ENCODE measurements at places on chromosomes 4 and X.

DNA sequence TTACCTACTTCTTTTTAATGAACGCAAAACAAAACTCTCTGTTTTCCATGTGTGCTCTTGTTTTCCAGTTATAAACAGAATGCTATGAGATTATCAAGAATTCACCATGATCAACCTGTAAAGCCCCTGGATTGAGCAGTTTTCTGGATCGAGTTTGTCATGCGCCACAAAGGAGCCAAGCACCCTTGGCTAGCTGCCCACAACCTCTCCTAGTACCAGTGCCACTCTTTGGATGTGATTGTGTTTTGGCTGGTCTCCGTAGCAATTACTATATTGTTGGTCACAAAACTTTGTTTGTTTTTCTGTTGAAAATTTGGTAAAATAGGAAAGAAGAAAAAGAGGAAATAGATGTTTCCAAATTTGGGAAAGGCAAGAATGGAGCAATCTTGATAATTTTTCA is 51.1 kb downstream of the UGT2B7 start:
- DNase-seq, result no peak

- no peak for DNase-seq
Measured at GRCh38 chrX:132716006-132716405, 227.2 kb upstream of the MBNL3 start.

GRCh38 chrX:40953369-40953768 is 131.9 kb upstream of the USP9X start:
- DNase-seq, result no peak

- peak; percentile 98 for DNase-seq
Measured at GRCh38 chr4:53321151-53321983, 44.5 kb downstream of the SCFD2 start.

GRCh38 chr4:77618383-77619241 is 13.0 kb downstream of the CXCL13 start:
- peak; percentile 62 for DNase-seq

GRCh38 chr4:183989461-183989860 is 84.4 kb downstream of the STOX2 start:
- DNase-seq, result peak; percentile 83

DNA sequence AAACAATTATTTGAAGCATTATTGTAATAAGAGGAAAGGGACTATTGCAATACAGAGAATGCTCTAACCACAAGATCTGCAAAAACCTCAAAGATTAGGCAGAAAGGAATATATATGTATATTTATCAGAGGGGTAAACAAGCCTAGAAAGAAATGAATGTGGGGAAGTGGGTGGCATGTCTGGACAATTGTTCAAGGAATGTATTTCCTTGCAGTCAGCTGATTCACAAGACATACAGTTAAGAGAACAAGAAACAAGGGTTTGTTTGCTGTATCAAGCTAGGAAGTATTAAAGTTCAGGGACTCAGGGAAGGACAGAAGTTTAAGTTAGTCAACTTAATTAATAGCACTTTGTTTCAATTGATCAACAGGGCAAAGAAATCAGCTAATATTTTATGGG is 514.7 kb downstream of the CENPC start:
- DNase-seq, result no peak

GRCh38 chr4:138438608-138439007 is 196.5 kb upstream of the SLC7A11 start:
- DNase-seq, result no peak

DNA sequence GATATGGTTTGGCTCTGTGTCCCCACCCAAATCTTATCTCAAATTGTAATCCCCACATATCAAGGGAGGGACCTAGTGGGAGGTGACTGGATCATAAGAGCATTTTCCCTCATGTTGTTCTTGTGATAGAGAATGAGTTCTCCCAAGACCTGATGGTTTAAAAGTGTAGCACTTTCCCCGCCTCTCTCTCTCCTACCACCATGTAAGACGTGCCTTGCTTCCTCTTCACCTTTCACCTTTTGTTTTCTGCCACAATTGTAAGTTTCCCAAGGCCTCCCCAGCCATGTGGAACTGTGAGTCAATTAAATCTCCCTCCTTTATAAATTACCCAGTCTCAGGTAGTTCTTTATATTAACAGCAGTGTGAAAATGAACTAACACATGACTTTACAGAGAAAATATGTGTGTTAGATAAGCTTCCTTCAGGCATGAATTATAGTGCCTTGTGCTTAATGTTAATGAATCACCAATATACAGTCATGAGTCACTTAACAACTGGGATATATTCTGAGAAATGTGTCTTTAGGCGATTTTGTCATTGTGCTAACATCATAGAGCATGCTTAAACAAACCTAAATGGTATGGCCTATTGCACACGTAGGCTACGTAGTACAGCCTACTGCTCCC is 37.9 kb downstream of the PDGFC start:
- peak; percentile 94 for DNase-seq

DNA sequence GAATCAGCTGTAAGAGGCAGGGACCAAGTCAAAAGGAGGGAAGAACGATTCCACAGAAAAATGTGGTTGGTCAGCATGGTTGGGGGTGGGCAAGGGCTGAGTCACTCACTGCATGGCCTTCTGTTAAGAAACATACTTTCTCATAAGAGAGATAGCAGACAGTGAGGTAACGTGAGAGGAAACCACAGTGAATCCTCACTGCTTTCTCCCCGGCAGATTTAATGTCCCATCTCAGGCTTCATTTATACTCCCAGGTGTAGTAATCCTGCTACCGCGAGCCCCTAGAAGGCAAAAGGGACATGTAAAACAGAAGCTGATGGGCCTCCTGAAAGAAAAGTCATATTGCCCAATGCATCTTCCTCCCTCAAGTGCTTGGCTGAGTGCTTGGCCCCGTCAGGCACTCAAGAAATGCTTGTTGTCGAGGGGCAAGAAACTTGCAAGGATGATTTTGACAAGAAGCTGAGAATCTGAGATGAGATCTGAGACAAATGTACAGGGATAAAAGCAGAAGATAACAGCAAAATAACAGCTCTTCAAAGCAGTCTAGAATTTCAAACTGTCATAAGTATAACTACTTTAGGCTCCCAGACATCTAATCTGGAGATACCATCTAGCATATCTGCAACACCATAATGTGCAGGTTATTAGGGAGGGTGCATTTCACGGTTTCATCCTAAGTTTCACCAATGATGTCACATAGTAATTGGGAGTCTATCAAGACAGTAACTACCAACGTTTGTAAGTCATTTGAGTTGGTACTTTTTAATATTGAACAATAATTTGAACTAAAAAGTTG is 40.2 kb downstream of the SH3KBP1 start:
- peak; percentile 85 for DNase-seq

GRCh38 chrX:132692066-132692465 is 203.2 kb upstream of the MBNL3 start:
- DNase-seq, result no peak

DNA sequence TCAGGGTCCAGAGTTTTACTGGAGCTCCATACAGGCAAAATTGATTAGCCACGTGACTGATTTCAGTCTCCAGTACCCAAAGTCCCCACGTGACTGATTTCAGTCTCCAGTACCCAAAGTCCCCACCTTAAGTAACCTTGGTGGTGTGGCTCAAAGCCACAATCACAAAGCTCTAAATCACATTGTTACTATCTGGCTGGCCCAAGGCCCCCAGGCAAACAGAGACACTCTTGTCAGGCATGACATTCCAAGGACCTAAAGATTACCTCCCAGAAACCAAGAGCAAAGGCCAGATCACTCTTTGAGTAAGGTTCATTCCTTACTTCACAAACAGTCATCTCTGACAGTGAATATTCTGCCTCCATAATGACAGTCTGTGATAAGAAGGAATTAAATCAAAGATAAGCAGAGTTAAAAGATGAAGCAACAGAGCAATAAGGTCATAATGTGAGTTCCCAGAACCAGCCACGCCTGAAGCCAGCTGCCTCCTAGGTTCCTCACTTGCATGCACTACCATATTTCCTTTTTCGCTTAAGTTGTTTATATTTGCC is 78.5 kb downstream of the ANXA3 start:
- no peak for DNase-seq

- DNase-seq, result no peak
Measured at GRCh38 chrX:153379971-153380581, 21.1 kb downstream of the PNMA6E start.

DNA sequence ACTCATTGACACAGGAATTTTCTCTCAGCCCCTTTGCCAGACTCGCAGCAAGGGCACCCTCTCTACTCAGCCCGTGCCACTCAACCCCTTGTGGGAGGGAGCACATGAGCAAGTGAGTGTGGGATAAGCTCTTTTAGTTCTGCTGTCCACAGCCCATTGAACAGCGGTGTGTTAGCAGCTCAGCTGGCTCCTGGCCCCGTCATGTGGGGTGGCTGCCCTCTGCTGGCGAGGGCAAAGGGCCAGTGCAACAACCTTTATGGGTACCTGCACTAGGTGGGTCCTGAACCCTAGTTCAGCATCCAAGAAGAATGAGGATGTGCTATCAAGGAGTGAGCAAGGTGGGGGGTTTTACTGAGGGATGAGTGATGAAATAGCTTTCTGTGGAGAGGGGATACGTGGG is 85.0 kb upstream of the ZNF81 start:
- DNase-seq, result peak; percentile 1

DNA sequence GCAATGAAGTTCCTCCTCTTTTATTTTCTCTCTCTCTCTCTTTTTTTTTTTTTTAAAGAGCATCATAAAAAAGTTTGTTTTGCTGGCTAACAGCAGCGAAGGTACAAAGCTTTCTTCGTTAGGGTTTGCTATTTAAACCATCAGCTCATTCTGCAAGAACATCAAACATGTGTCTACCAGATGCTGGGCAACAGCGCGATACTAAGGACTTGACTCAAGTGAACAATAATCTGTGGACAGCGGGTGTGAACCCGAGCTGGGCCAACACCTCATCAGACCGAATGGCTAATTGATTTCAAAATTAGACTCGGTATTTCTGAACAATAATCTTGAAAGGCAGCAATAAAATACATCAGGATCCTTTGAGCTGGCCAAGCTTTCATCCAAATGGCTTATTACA is 246.4 kb downstream of the FBXO8 start:
- peak; percentile 26 for DNase-seq

- DNase-seq, result peak; percentile 4
Measured at GRCh38 chr4:117385526-117385925, 300.1 kb upstream of the TRAM1L1 start.

DNA sequence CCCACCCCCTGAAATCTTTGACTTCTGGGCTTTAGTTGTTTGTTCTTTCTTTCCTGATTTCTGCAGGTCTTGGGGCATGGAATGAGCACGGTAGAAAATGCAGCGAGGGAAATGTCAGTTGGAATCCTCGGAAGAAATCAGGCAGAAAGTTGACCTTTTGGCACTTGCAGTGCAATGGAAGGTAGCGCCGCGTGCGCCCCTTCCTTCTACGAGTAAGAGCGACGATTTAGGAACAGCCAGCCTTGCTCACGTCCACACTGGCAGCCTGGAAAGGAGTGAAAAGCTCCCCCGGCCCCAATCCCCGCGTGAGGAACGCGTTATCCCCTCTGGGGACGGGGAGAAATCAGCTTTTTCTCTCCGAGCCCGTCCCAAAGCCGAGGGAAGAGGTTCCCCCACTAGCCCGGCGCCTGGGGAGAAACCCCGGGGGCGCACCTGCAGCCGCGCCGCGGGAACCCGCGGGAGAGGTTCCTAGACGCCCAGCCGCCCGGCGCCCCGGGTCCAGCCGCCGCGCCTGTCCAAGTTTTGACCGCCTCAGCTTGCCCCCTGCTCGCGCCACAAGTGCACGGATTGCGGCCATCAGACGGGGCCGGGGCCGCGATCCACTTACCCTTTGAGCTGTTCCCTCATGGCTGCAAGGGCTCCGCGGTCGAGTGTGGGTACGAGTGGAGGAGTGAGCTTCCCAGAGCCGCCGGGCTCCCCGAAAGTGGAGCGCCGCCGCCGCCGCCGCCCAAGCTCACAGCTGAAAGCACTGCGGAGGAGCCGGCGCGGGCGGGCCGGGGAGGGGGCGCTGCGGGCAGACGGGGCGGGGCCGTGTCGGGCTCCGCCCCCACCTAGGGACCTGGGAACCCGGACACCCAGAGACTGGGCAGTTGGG is 194.6 kb upstream of the FTHL17 start:
- peak; percentile 18 for DNase-seq

- DNase-seq, result no peak
Measured at GRCh38 chr4:125231661-125232060, 83.1 kb upstream of the FAT4 start.

DNA sequence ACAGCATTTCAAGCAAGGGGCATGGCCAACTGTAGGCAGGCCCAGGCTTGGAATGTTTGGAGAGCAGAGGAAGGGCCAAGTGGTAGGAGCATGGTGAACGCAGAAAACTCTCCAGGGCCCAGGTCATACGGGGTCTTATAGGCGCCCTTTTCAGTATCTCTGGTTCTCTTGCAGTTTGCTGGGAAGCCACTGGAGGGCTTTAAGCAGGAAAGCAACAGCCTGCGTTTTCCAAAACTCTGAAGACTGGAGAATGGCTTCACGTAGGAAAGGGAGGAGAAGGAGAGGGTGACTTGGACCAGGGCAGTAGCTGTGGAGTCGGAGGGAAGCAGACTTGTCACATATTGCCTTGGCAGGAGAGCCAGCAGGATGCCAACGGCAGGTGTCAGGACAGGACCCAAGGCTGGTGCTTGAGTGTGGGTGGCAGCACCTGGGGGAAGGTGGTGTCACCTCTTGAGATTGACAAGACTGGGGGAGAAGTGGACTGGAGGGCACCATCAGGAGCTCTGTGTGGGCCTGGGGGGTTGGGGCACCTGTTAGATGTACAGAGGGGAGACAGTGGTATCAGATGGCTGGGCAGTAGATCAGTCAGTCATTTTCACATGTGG is 21.9 kb downstream of the TKTL1 start:
- DNase-seq, result no peak

DNA sequence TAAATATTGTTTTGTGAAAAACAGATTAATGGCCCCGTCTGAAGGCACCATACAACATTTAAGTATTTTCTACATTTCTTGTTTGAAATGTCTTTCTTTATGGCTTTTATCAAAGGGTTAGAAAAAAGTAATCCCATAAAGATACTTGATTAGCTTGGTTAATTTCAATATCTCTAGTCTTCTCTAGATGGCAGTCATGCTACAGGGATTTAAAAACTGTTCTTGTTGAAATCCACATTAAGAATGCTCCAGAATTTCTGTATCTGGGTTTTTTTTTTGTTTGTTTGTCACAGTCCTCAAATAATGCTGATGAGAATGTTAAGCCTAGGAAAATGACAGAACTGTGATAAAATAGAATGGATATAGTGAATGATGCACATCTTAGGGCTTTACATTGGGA is 109.0 kb upstream of the AADAT start:
- peak; percentile 12 for DNase-seq

DNA sequence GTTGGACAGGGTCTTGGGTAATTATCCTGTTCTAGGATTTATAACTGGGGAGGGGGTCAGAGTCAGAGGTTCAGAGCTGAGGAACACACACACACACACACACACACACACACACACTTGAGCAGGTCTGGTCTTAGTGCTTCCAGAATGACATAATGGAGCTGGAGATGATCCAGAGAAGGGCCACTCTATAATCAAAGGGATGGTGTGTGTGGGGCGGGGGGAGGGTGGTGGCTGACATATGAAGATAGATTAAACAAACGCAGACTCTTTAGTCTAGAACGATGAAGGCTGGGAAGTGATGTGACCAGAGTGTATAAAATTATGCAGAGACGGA is 434 bp upstream of the TMEM255A start:
- peak; percentile 19 for DNase-seq

DNA sequence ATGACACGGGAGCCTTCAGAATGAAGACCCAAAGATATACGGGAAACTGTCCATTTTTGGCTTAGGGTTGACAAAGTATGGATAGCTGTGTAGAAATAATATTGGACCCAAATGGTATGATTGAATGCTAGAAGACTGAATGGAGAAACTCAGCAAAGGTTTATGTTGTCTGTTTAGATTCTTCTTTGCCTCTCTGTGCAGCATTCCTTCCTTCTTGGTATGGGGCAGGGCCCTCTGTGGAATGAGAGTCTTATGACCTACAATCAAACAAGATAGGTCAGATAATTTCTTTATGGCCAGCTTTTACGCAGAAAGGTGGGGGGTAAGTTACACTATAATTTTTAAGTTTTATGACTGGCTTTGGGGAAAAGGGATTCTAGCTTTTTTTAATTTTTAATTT is 124.3 kb downstream of the PCDH10 start:
- no peak for DNase-seq

Data from fibroblast of skin of right quadriceps (primary cell).